ENCODE measurements at places on chromosomes 3 and 15.

- DNase-seq: no peak
These were observed 370.3 kb upstream of the PLSCR5 start for GRCh38 chr3:146975476-146975875.

DNA sequence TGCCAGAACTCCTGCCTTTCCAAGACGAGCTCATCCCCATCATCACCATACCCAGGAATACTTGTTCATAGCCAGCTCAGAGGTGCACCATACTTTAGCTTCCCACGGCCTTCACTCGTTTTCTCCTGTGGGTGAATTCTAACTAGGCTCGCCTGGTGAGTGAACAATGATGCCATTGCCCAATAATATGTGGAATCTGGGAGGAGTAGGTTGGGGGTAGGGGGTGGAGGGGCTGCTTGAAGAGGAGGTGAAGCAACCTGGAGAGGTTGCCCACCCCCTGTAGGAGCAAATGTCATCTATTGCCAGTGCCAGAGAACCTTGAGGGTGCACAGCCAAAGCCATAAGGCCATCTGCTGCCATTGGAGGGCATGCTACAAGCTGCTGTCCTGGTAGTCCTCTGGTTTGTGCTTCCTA, 592 bp upstream of the ZNF445 start:
- no peak for DNase-seq

DNA sequence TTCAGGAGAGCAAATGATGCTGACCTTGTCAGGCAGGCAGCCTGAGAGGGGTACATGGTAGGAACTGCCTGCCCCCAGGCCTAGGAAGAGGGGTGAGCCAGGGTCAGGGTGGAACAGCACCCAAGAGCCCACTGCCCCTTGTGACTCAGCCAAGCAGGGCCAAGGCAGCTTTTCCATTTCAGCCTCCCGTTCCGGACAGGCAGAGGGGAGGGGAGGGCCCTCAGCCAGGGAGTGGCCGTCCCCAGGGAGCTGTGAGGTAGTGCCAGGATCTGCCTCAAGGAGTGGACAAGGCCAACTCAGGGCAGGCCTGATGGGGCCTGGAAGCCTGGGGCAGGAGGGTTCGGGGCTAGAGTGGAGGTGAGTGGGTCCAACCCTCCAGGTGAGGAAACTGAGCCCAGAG, 5.1 kb upstream of the ANKRD63 start:
- no peak for DNase-seq

GRCh38 chr3:72505539-72506405, 342.5 kb downstream of the SHQ1 start:
- no peak for DNase-seq

DNA sequence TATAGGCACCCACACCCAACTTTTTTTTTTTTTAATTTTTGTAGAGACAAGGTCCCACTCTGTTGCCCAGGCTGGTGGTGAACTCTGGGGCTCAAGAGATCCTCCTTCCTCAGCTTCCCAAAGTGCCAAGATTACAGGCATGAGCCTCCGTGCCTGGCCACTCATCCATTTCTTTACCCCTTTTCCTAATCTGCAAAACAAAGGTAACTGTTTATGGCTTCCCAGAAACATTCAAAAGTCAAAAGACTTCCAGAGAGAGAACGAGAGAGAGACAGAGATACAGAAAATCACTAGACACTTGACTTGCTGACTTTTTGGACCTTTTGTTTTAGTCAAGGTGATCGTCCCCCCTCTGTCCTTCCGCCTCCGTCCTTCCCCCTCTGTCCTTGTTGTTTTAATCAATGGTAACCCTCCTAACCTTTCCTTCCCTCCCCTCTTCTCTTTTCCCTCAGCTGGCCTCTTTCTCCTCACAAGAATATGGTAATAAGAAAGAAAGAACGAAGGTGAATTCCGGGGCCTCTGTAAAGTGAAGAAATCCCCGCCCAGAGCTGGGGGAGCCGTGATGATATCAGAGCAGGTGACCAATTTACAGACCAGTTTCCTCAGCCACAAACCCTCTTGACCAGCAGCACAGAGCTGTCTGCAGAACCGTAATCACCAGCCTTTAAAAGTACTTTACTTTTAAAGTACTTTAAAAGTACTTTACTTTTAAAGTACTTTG, 21.9 kb downstream of the KLHL6 start:
- no peak for DNase-seq

Measured in activated T-cell treated with anti-CD3 and anti-CD28 coated beads for 4 hours (primary cell).